ENCODE measurements at places on chromosomes 3 and 15.

DNA sequence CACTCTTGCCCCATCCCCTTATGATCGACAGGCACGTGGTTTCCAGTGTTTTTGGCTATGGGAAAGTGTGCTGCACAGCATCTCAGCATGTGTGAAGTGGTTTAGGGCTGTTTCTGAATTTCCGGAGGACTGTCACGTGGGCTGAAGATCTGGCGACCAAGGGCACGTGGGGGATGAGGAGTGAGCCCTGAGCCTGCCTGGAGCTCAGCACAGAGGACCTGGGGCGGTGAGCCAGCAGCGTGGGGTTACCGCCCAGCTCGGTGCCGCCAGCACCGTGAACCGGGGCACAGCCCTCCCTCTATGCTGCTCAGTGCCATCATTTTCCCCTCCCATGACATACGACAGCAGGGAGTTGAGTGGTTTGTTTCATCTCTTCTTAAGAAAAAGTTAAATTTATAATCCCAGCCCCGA is 150.2 kb downstream of the DNAJB8 start:
- peak; percentile 27 for DNase-seq

DNA sequence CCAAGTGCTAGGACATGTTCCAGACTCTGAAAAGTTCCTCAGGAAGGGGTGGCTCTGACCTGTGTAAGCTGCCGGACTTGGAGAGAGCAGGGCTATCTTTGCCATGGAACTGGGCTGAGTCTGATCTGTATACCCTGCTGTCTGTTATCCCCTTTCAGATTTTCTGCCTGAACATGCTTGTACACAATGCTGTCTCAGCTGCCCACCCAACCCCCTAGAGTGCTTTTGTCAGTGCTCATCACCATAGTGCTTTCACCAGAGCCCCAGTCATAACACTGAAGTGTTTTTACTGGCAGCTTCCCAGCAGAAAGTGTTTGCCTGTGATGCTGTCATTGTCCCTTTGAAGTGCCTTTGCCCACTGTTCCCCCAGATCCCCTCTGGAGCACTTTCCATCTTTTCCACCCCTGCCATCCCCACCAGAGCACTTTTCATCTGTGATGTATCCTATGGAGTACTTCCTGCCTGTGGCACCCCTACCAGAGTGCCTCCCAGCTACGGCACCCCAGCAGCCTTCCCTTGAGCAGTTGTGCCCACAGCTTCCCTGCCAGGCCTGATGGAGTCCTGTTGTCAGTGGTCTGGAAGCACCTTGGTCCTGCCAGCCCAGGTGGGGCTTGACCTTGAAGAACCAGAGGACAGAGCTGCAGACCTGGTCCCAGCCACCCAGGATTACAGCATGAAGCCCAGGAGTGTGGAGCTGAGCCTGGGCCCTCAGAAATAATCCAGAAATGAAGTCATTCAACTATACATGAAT is 397.7 kb downstream of the DIPK2A start:
- DNase-seq: no peak

GRCh38 chr3:37753428-37753827 is 108.3 kb upstream of the CTDSPL start:
- DNase-seq: no peak

DNA sequence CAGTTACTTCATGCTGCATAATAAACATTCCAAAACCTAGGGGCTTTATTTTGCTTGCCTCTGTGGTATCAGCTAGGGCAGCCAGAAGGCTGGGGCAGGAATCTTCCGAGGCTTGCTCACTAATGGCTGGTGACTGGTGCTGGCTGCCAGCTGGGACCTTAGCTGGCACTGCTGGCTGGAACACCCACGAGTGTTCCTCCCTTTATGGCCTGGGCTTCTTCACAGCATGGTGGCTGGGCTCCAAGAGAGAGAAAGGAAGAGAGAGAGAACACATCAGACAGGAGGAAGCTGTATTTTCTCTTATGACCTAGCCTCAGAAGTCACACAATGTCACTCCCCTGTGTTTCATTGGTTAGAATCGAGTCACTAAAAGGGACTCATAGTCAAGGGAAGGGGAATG is 23.9 kb upstream of the CDCP1 start:
- DNase-seq: no peak

- no peak for DNase-seq
Measured at GRCh38 chr3:171350364-171350763, 109.8 kb downstream of the TNIK start.

GRCh38 chr3:159866201-159866746 is 122.4 kb upstream of the IL12A start:
- no peak for DNase-seq

DNA sequence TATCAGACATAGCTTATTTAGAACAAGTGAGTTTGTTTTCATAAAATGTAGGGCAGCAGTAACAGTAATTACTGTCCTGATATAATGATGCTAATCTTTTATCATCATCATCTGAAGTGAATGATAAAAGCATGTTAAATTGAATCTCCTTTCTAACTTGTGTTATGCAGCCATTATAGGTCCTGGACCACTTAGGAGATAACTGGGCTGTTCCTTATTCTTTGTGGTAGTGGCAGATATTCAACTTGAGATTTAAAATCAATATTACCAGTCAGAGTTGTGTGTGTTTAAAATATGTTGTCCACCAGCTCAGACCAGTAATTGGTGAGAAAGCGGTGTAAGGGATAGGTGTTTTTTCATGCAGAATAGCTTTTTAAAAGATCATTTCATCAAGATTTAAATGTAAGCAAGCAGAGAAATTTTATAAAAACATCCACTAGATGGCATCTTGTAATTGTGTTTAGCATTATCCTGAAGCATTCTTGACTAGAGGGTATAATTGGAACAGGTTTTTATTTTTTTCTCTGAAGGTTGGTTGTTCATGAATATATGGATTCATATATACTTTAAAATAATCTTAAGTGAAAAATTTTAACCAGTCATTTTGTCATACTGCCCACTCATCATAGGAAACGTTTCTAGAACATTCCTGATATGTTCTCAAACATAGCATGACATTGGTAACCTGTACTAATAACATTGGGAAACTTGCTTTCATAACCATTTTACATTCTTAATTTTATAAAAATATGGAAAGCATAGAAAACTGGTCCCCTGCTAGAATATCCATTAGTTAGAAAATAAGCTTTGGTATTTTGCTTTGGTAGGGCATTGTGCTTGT is 153.9 kb downstream of the BBX start:
- DNase-seq: no peak

DNA sequence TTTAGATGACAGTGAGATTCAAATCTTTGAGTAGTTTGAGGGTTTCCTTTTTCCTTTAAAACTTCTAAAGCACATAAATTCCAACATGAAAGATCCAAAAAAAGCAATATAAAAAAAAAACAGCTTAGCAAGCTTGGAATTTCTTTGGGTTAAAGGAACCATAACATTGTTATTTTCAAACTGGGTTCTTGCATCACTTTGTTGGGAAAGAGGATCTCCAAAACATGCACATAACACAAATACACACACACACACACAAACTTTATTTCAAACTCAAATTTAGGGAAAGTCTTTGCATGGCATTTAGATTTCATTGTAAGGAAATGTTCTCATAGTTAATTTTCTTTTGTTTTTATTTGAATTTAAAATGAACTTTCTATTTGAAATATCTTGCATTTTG is 79.2 kb upstream of the COL8A1 start:
- DNase-seq: no peak

DNA sequence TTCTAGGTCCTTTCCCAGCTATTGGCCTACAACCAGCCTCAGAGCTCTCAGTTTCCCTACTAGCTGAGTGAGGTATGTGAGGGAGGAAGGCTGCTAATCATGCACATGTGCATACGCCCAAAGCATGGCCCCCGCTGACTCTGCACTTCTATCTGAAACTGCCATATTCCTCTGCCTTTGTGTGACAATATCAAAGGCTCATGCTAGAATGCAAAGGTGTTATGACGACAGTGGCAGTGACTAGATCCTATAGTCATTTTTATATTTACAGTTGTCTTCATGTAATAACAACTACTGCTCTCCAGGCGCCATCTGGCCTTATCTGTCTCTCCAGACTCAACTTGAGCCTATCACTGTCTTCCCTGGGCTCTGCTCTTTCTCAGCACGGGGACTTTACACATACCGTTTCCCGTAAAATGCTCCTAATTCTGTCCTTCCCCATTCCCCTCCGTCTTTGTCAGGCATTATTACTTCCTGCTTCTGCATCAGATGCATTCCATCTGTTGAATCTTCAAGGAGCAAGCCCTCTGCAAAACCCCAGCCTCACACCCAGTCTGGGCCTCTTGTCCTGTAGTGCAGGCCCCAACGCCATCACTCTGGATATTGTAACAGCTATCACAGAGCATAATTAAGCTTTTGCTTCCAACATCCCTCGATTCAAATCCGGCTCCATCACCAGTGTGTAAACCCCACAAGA is 102.5 kb downstream of the PDCD6IP start:
- no peak for DNase-seq

DNA sequence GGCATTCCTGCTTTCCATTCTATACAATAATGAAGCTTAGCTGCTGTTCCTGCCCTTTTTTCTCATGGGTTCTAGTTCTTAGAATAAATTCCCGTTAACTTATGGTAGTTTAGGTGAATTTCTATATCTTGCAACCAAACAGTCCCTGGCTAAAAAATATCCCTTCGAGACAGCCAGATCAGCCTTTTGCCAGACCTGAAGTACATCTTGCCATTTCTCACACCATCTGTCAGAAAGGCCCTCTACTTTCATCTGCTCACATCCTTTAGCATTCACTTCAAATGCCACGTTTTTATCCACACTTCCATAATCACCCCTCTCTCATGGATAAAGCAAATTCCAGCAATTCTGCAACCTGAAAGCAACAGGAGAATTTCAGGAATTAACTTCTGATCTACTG is 145.4 kb downstream of the GAP43 start:
- DNase-seq: no peak

DNA sequence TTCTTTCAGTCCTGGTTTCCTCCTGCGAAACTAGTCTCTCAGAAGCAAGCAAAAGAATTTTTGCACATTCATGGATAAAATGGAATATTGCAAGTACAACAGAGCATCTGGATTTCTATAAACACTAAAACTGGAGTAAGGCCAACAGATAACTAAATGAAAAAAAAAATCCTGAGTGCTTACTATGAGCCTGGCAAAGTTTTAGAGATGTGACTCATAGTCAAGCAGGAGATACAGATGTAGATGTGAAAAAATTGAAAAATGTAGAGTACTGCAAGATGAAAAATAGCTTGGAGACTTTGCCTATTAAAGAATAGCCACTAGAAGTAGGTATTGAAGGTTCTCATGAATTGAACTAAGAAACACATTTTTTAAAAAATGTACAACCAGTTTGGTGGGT is 397.4 kb downstream of the OTOL1 start:
- DNase-seq: no peak

DNA sequence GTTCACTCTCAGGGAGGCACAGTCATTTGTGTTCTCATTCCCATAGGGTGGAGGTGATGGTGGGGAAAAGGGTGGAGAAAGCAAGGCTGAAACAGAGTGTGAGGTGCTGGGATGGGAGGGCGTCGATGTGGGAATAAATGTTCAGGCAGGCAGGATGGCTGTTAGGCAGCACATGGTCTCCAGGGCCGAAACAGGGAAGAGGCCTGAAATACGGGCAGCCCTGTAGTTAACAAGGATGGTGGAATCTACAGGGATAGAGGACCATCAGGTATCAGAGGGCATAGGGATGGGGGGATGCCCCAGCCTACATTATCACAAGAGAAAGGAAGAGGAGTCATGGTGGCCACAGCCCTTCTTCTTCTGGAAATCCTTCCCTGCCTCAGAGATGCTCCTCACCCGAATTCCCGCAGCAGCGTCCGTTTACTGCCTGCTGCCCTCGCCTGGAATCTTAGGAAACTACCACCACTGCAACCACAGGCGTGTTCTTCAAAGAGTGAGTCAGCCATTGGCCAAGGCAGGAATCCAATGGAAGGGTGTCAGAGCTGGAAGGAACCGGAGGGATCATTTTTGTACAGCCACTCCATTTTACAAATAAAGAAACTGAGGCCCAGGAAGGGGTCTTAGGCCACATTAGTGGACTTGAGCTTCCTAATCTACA is 49.7 kb upstream of the POMGNT2 start:
- DNase-seq: no peak

GRCh38 chr3:98733812-98734281 is 29.3 kb upstream of the ST3GAL6 start:
- DNase-seq: no peak

- no peak for DNase-seq
Measured at GRCh38 chr3:126393563-126393962, 1.1 kb upstream of the CFAP100 start.

DNA sequence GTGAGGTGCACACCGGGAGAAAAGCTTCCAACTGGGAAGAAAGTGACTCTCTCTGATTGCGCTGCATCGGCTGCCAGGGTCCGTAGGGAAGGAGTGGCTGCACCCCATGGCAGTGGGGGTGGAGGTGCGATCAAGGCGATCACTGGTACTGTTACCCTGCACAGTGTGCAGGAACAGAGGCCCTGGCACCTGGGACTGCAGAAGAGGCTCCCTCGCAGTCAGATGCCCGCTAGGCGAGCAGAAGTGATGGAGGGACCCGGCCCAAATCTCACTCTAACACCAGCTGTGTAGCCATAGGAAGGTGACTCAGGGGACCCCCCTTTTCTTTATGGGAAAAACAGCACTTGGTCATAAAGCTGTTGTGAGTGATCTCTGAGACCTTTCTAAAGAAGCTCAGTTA is 196.8 kb downstream of the GABRG3 start:
- no peak for DNase-seq

DNA sequence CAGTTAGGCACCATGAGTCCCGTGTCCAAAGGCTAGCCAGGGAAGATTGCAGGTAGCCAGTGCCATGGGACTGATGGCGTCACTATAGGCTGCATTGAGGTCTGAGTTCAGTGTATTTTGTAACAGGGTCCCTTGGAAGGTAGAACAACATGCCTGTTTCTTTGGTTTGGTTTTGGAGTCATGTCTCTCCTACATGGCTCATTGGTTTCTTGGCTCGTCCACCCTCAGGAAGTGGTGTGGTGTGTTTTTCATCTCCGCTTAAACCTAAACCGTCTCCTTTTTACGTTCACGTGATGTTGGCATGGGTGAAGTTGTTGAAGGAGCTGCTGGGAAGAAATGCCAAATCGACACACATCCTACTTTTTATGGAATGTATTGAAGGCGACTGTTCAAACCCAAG is 71.6 kb downstream of the FLNB start:
- DNase-seq: no peak

GRCh38 chr3:123469323-123469995 is 20.6 kb upstream of the ADCY5 start:
- no peak for DNase-seq

- DNase-seq: no peak
Measured at GRCh38 chr3:65632414-65632813, 406.3 kb downstream of the MAGI1 start.

DNA sequence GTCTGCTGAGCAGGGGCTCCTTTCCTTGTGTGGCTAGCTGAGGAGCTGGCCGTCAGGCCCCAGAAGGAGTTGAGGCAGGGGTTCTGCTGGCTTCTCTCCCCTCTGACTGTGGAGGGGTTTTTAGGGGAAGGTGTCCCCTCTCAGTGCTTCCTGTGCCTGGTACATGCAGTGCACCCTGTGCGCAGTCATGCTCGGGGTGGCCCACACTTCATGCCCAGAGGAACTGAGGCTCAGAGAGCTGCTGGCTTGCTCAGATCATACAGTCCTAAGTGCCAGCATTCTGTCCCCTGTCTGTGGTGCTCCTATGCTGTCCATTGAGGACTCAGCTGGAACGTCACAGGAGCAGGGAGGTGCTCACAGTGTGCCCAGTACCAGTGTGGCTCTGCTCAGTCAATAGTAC is 67.9 kb upstream of the PLXNA1 start:
- DNase-seq: no peak
